SIG-M5 (cell line): ENCODE measurements at places on chromosomes 2 and 18.

- DNase-seq, result no peak
These were observed 2.2 kb downstream of the GALM start for GRCh38 chr2:38668092-38668491.

GRCh38 chr2:9032536-9033255, 29.2 kb upstream of the MBOAT2 start:
- DNase-seq, result no peak

DNA sequence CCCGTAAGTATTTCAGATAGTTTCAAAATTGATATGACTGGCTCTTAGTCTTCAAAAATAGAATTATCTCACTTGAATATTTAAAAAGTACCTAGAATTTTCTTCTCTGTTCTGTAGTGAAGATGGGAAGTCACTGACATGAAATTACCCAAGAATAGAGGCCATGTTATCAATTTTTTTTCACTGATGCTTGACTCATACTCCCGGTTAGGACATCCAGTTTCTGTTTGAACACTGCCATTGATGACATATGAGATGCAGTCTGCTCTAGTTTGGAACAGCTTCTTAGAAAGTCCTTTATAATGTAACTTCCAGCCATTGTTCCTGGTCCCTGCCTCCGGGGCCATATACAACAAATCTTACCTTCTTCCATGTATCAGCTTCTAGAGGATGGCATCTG, 26.0 kb downstream of the MAP3K20 start:
- no peak for DNase-seq

- no peak for DNase-seq
These were observed 550 bp downstream of the MFSD6 start for GRCh38 chr2:190408538-190409271.

DNA sequence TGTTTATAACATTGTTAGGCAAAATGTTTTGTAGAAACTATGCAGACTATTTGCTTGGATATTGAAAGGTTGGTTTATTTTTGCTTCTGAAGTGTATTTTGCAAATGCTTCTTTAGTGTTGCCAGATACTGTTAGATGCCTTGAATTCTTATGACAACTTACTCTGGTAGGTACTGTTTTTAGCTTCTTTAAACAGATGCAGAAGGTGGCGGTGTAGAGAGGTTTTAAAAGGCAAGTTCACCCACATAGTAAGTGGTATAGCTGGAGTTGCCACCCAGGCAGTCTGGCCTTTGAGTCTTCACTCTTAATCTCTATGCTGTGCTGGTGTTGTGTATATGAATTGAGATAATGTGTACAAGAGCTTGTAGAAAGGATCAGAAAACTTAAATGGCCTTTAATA, 3.6 kb downstream of the PCYOX1 start:
- DNase-seq, result no peak
